GM23248 (cell line): ENCODE measurements at places on chromosomes 11 and 22. TPM values are rescaled to one million over a fixed set of nuclear protein-coding genes. Genes with fewer than 3 reads are reported as not detected.

GRCh38 chr11:60924110-60924905 is at the start of gene TMEM132A:
TMEM132A (plus strand) TSS chr11:60924460; CDS start chr11:60924634, 174 bp downstream.
- peak; percentile 86 for DNase-seq
- H3K36me3 ChIP-seq, result no peaks in the 10 kb centered on the region
- H3K27ac ChIP-seq, result no peak within 1 kb of the TSS
- H3K27me3 ChIP-seq, result no peaks in the 10 kb centered on the region
- peaks cover 10% of the 10 kb centered on the region; the same call in 1 of the 2 replicates for H3K4me1 ChIP-seq

DNA sequence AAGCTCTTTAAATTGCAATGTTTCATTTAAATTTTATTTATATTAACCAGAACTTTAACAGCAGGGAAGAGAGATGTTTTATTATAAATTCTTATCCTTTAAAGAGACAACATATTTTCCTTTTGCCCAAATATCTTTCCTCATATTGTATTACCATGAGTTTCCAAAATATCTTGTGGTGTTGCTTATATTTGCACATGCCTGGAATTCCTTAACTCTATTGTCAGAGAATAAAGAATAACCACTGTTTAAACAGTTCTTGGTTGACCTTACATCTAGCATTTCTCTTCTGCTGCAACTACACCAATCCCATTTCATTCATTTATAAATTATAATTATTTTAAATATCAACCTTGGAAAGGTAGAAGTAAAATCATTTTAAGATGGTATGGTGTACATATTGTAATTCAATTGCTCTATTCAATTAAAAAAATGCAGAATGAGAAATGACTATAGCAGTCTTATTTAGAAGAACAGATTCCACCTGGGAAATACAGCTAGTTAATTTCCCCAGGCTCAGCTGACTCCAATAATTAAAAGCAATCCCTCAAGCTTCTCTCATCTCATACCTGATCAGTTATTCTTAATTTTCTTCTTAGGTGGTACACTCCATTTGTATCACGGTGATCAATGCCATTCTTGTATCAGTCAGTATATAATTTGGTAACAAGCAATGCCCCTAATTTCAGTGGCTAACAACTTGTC is 923.3 kb downstream of the KCNA4 start:
- peaks cover 31% of the 10 kb centered on the region for H3K4me1 ChIP-seq
- no peak overlapping the region for H3K4me3 ChIP-seq
- H3K36me3 ChIP-seq, result no peaks in the 10 kb centered on the region
- DNase-seq, result peak; percentile 70
- H3K27me3 ChIP-seq, result no peaks in the 10 kb centered on the region

DNA sequence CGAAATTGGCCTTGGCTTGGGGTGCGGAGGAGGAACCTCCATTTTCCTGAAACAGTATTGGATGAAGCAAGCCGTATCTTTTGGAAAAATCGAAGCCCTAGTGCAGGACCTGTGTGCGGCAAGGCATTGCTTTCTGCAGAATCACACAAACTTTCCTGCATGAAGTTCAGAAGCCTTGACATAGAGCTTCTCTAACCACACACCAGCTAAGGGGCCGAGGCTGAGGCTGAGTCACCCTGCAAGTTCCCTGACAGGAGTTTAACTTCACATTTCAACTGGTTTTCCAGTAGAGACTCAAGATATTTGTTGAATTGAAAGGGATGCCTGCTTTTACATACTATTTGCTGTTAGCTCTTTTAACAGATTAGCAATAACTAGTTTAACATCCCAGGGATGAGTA is 67.8 kb downstream of the TCF20 start:
- H3K36me3 ChIP-seq, result no peaks in the 10 kb centered on the region
- H3K4me3 ChIP-seq, result no peak overlapping the region
- H3K4me1 ChIP-seq, result no peaks in the 10 kb centered on the region
- H3K27me3 ChIP-seq, result no peaks in the 10 kb centered on the region
- DNase-seq, result no peak

DNA sequence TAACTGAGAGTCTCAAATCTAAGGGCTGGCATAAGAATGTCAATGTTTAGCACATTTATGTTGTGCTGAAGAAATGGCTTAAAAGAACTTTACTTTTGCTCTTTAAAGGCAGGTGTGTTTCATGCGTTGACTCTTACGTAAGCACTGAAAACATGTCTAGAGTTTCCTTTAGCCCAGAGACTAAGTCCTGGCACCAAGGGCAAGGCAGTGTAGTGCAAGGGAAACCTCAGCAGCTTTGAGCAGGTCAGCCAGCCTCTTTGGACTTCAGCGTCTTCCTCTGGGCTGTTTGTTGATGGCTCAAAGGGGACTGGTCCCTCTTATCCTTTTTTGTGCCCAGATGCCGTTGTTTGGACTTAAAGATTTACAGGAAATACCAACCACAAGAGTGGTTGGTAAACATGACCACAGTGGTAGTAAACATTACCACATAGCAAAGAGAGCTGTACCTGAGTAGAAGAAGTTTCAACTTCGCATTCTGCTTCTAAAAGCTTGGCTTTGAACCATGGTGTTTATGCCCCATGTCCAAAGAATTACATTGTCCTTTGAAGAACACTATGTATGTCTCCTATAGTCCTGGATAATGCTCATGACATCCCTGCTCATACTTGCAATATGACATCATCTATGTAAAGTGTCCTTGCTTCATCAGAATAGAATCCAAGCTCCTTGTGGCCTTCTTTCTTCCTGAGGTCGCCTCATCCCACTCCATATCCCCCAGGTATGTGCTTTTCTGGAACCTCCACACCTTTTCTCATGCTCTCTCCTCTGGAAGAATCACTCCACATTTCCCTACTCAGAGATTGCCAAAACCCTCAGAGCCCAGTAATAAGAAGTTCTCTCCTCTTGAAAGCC is 23.5 kb downstream of the TENM4 start:
- H3K36me3 ChIP-seq, result no peaks in the 10 kb centered on the region
- DNase-seq, result peak; percentile 28
- H3K4me1 ChIP-seq, result peaks cover 35% of the 10 kb centered on the region
- H3K27ac ChIP-seq, result no peak overlapping the region
- H3K27me3 ChIP-seq, result no peaks in the 10 kb centered on the region
- no peak overlapping the region for H3K4me3 ChIP-seq

DNA sequence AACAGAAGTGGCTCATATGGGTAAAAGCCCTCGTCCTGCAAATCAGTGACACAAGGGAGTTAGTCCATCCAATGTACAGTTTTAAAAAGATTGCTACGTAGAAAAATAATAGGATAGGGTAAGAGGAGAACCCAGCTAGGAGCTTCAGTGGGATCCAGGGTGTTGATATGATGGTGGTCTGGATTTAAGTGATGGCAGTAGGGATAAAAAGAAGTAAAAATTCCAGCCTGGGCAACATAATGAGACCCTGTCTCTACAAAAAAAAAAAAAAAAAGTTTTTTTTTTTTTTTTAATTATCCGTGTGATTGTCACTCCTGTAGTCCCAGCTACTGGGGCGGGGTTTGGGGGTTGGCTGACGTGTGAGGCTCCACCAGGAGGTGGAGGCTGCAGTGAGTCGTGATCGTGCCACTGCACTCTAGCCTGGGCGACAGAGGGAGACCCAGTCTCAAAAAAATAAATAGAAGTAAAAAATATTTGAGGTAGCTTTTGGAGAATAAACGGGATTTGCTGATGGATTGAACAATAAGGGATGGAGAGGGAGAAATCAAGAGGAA is 7.0 kb upstream of the L3MBTL2 start:
- H3K27ac ChIP-seq, result no peak overlapping the region
- peak overlapping the region; percentile 77 for H3K4me3 ChIP-seq
- no peaks in the 10 kb centered on the region for H3K27me3 ChIP-seq
- DNase-seq, result peak; percentile 63
- H3K36me3 ChIP-seq, result no peaks in the 10 kb centered on the region

DNA sequence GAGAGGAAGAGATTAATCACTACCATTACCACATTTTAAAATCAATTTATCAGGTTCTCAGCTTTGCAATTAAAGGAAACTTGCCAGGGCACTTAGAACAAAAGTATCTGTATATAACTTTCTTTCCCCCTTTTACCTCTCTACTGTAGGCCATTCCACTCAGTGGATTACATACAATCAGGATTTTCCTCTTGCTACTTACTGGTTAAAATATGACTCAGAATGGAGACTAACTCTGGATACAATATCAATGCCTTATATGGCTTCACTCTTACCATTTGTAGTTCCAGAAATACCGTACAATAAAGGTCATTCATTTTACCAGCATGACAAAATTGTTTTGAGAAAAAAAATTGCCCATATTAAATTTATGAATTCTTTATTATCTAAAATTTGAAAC is 706.8 kb downstream of the KCNA4 start:
- DNase-seq, result peak; percentile 79
- peaks cover 53% of the 10 kb centered on the region for H3K4me1 ChIP-seq
- H3K27ac ChIP-seq, result peak overlapping the region; percentile 53
- H3K4me3 ChIP-seq, result no peak overlapping the region
- H3K36me3 ChIP-seq, result no peaks in the 10 kb centered on the region
- H3K27me3 ChIP-seq, result no peaks in the 10 kb centered on the region

DNA sequence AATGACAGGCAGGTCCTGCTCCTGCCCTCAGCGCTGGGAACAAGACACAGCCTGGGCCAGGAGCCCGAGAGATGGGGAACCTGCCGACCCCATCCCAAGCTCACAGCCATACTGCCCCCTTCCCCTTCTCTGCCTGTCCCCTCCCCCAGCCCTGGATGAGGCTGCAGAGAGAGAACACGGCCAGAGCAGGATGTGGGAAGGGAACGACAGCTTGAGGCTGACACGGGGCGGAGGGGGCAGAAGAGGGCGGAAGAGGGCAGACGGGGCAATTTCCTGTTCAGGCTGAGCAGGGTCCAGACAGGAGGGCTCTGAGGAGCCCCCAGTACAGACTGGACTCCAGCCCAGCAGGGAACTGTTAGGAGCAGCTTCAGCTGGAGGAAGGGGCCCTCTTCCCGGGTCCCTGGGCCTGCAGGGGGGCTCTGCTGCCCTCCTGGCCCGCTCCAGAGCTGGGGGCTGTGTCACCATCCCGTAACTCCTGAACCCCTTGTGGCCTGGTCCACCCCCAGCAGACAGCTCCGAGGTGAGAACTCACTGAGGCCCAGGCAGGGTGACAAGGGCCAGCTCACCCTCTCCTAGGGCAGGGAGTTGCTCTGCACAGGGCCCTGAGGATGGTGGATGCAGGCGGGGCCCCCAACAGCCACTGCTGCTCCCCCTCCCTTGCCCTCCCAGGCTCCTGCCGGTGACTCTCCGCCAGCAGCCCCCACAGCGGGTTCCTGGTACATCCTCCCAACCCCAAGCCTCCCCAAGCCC is 5.7 kb downstream of the CTSD start:
- no peaks in the 10 kb centered on the region for H3K36me3 ChIP-seq
- H3K27ac ChIP-seq, result no peak overlapping the region
- H3K27me3 ChIP-seq, result no peaks in the 10 kb centered on the region
- peaks cover 11% of the 10 kb centered on the region for H3K4me1 ChIP-seq
- DNase-seq, result no peak

GRCh38 chr11:11521306-11522002 is 100.4 kb downstream of the GALNT18 start:
- no peaks in the 10 kb centered on the region for H3K36me3 ChIP-seq
- no peak for DNase-seq
- 0 out of 2 replicates have a peak, but pooled peaks cover 6% of the 10 kb centered on the region for H3K4me1 ChIP-seq

DNA sequence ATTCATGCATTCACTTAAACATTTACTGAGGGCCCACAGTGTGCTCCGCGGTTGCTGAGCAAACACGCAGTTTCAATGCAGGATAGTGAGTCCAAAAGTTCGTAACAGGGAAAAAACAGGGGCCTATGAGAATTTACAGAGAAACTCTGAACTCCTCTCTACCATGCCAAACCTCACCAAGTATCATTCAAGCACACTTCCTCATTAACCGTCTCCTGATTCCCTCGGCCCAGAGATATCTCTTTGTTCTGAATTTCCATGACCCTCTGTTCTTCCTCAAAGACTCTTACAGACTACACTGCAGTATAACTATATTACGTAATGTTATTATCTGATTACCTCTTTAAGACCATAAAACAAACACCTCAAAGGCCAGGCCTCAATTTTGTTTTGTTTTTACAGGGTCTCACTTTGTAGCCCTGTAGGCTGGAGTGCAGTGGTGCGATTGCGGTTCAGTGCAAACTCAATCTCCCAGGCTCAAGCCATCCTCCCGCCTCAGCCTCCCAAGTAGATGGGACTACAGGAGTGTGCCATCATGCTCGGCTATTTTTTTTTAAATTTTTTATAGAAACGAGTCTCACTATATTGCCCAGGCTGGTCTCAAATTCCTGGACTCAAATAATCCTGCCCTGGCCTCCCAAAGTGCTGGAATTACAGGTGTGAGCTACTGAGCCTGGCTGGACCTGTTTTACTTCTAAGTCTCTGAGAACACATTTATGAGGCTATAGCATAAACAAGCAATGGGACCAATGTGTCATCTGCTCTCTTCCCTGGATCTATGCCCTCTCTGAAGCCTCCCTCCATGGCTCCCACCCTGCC is 3.6 kb downstream of the HPS4 start:
- no peak overlapping the region for H3K27ac ChIP-seq
- no peak overlapping the region for H3K4me3 ChIP-seq
- no peaks in the 10 kb centered on the region for H3K27me3 ChIP-seq
- no peak for DNase-seq
- H3K36me3 ChIP-seq, result no peaks in the 10 kb centered on the region

OR5W2 gene
- not detected in 2 replicates for total RNA-seq

E2F8 gene
- total RNA-seq, result 0.13 and 0.76 TPM in 2 replicates

GGT1 gene
- 2.1 and 5.3 TPM in 2 replicates for total RNA-seq

ST14 gene
- not detected in 2 replicates for total RNA-seq

SEPTIN3 gene
- not detected in 2 replicates for total RNA-seq

KRTAP5-8 gene
- not detected in 2 replicates for total RNA-seq

EFCAB6 gene
- 1.5 and 3.5 TPM in 2 replicates for total RNA-seq

RHBDD3 gene
- 37.3 and 43.5 TPM in 2 replicates for total RNA-seq

KCNK4 gene
- not detected in 2 replicates for total RNA-seq
